ENCODE measurements at places on chromosomes 1 and 21.

DNA sequence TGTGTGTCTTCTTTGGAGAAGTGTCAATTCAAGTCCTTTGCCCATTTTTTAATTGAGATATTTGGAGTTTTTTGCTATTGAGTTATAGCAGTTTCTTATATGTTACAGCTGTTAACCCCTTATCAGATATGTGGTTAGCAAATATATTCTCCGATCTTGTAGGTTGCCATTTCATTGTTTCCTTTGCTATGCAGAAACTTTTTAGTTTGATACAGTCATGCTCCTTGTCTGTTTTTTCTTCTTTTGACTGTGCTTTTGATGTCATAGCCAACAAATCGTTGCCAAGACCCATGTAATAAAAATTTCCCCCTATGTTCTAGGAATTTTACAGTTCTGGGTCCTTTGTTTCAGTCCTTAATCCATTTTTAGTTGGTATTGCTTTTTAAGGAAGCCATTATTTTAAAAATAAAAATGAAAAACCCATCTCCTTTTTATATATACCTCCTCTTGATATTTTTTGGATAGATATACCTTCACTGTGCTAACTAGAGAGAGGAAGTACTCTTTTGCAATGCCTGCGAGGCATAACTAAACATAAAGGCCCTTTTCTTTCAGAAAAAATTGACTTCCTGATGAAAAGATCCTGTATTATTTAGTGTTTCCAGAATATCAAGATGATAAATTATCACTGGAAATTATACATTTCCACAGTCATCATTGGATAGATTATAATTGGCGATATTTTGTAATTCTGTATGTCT, 127.8 kb downstream of the HS2ST1 start:
- DNase-seq = no peak

DNA sequence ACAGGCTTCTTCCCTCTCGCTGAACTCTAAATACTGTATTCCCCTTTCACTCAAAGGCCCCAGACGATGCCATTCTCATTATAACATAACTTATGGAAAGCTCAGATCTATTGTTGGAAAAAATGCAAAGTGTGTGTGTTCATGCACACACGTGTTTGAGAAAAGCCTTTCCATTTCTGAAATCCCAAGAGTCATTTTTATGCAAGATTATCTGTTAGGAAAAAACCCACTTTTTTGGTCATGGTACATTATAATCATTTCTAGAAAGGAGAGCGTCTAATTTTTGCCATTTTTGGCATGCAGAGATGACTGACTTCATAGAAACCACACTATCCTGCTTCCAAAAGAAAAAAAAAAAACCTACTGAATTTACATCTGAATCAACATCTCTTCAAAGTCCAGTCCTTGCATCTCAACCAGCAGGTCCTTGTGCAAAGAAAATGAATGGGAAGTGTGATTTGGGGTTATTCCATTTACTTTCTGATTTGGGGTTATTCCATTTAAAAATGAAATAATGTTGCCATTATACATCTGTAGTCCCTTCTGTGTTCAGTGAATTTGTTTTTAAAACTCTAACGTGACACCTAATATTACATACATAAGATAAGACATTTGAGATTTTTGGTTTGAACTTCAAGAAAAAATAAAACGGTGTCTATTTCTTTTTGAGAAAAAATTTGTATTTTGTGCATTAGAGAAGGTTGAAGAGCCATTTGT, 150.3 kb downstream of the DHRS3 start:
- no peak for DNase-seq

DNA sequence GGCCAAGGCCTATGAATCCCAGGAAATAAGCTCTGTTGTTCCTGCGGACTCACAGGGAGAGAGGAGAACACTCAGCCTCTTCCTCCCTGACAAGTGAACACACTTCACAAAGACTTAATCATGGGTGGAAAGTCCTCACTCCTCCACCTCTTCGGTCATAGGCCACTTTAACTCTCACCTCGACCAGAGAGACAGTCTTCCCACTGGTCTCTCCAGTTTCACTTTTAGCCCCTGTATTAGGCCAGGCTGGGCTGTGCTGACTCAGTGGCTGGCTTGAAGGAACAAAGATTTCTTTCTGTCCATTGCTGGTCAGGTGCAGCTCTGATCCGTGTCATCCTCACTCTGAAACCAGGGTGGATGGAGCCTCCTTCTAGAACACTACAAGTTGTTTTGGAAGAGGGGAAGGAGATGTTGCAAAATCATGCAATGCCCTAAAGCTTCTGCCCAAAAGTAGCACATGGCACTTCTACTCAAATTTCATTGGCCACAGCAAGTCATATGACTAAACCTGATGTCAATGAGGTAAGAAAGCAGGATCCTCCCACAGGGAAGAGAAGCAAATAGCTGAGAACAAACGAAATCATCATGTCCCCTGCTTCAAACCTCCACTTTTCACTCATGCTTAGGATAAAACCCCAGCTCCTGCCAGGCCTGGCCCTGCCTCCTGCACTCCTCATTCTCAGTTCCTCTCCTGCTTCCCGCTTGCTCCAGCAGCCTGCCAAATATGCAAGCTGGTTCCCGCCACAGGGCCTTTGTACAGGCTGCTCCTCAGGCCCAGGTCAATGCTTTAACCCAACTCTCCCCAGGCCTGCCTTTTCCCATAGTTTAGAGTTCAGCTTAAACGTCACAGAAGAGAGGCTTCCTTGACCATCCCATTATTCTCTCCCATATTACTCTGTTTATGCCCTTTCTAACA, 150.5 kb upstream of the RUNX3 start:
- DNase-seq = no peak

- DNase-seq = peak; percentile 44
Observed at GRCh38 chr1:60088620-60089155, 15.1 kb upstream of the C1orf87 start.

- DNase-seq = no peak
Observed at GRCh38 chr1:149926296-149926695, 1.3 kb downstream of the SF3B4 start.

DNA sequence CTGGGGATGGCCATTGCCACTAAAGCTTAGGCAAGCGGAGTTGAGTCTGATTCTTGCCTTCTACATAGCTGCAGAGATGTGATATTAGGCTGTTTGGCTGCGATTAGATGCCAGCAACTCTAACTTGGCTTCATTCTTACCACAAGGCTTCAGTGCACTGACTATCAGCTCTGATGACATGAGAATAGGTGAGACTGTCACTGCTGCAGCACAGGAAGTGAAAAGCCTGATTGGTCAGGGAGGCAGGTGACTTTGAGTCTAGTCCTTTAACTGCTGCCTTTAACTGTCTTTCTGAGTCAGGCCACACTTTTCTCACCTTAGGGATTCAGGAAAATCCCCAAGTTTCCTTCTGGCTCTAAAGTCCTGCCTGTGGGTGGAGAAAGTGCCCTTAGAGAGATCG, 14.1 kb upstream of the PLXNA2 start:
- DNase-seq = no peak

GRCh38 chr1:246583448-246584185, 17.4 kb downstream of the CNST start:
- no peak for DNase-seq

DNA sequence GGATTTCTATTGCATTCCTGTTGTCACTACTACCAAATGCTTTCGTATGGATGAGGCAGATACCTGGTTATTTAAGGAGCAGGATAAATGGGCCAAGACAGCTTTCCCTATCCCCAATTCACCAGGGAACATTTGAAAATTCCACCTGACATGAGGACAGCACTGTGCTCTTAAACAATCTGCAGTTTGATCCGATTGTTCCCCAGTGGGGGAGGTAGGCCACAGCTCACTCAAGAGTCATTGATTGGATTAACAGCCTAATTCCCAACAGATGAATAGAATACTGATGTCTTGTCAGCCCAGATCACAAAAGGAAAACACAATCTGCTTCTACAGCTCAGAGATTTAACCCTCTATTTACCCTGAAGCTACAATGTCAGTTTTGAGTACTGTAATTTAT, 123.9 kb downstream of the LHX4 start:
- DNase-seq = no peak

DNA sequence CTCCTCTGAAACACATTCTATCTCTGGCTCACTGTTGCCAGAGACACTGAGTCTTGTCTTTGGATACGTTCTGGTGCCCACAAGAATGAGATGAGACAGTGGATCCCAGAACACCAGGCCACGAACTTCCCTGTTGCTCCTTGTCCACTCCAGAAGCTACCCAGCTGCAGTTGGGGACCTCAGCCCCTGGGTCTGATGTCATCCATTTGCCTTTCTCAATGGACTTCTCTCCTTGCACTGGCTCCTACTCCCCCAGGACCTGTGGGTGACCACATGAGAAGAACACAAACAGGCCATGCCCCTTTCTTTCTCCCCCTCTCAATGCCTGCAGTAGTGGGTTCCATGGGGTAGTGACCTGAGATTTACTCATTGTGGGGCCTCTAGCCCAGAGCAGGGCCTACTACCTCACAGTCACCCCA, 5.9 kb downstream of the NBPF1 start:
- DNase-seq = no peak

GRCh38 chr1:3017440-3018050, 3.7 kb upstream of the ACTRT2 start:
- DNase-seq = no peak

GRCh38 chr1:72369069-72369757, 86.9 kb upstream of the NEGR1 start:
- no peak for DNase-seq

GRCh38 chr1:114000406-114000805, 21.1 kb downstream of the OLFML3 start:
- DNase-seq = no peak

- no peak for DNase-seq
Observed at GRCh38 chr1:198253259-198253658, 96.5 kb downstream of the NEK7 start.

DNA sequence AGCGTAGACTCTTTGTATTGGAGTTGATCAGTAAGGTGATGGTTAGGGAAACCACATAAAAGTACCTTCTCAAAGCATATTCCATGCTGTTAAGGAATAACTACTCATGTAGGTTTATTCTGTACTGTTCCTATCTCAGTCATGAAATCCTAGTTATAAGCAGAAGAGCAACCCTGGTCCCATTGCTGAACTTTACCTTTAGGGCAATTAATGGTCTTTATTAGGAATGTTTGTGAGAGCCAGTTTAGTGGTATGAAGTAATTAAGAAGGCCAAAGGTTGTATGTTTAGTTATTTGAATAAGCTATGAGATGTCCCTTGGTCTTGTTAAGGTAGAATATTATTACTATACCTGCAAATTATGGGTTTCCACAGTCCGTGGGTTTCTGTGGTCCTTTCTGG, 44.0 kb downstream of the ACP6 start:
- no peak for DNase-seq

GRCh38 chr1:212186427-212187207, 98.6 kb upstream of the PPP2R5A start:
- no peak for DNase-seq

DNA sequence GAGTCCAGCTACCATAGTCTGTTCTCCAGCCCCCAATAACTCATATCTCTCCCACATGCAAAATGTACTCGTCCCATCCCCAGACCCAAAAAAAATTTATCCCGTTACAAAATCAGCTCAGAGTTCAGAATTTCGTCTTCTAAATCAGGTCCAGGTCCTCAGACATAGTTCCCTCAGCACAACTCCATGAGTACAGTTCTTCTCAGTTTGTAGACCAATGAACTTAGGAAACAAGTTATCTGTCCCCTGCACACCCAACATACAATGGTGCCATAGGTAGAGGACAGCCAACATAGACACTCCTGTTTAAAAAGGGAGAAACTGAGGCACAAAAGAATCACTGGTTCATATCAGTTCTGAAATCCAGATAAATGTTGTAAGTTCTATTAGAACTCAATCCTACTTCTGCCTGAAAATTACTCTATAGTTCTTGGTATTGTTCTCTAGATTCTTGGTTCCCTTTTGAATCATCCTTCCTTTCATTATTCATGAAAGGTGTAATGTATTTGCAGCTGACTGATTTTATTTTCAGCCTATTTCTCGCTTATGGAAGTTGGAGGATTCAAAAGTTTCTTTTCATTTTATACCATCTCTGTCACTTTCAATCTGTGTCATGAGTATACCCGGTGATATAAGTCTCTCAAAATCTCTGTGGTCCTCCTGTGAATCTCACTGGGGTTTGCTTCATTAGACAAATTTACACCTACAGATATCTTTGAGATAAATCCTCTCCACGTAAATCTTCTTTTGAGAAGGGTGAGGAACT, 75.8 kb upstream of the TSPAN2 start:
- no peak for DNase-seq

DNA sequence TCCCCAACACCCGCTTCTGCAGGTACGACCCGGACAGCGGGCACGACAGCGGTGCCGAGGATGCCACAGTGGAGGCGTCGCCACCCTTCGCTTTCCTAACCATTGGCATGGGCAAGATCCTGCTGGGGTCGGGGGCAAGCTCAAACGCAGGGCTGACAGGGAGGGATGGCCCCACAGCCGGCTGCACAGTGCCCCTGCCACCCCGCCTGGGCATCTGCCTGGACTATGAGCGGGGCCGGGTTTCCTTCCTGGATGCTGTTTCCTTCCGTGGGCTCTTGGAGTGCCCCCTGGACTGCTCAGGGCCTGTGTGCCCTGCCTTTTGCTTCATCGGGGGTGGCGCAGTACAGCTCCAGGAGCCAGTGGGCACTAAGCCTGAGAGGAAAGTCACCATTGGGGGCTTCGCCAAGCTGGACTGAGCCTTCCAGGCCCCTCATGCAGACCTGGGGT, 10.1 kb downstream of the TRIM46 start:
- DNase-seq = no peak

DNA sequence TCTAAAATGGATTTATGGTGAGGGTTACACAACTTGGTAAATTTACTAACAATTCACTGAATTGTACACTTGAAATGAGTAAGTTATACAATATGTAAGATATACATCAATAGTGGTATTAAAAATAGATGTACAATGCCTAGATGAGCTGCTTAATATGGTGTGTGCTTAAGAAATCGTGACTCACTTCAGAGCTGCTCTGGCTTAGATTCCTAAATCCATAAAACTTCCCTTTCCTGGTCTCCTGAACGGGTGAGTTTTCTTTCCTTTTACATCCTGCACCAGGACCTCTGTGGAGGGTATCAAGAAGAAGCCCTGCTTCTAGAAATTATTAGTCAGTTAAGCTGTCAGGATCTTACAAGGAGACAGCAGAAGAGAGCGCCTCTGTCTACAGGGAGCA, 30.4 kb downstream of the H3-3A start:
- no peak for DNase-seq

DNA sequence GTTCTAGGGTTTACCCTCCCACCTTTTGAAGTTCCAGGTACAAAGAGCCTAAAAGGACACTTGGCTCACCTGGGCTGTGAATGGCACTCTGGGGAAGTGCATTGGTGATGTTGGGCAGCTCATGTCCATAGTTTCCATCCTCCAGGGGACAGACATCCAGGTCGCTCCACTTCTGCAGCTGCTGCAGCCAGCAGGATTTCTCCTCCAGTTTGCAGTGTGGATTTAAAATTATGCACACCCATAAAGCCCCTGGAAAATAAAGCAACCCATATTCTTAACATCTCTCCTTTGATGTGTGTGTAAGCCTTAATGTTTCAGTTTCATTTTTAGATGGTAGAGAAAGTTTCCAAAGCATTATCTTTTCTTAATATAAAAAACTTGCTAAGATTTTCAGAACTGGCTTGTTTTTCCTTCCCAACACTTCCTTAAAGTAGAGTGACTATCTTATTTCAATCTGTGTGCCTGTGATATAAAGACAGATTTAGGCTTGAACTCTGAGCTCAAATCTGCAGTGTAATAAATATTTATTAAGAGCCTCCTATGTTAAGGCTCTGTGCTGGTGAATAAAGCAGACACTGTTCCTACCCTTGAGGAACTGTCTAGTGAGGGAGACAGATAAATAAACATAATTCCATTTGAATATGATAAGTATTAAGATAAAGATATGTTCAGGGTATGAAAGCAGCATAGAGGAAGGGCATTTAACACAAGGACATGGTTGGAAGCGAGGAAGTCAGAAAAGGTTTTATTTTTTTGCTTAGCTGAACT, 39.1 kb downstream of the UROD start:
- no peak for DNase-seq
